ENCODE measurements at places on chromosomes 1 and 21. TPM values are rescaled to one million over a fixed set of nuclear protein-coding genes. Genes with fewer than 3 reads are reported as not detected.

GRIK3 gene
- not detected for total RNA-seq

MIER1 gene
- 11.5 TPM for total RNA-seq

ANKRD45 gene
- total RNA-seq, result 0.14 TPM

PRDM16 gene
- total RNA-seq, result 0.21 TPM

TFAP2E gene
- total RNA-seq, result 0.43 TPM

NTMT2 gene
- not detected for total RNA-seq

MYOCOS gene
- not detected for total RNA-seq

ARHGEF2 gene
- 41.7 TPM for total RNA-seq
